ENCODE measurements at places on chromosomes 7 and 10. TPM values are rescaled to one million over a fixed set of nuclear protein-coding genes. Genes with fewer than 3 reads are reported as not detected.

Gene SSBP1
- 72.1 TPM for total RNA-seq

Gene TMEM225B
- 0.52 TPM for total RNA-seq

Gene WNT8B
- not detected for total RNA-seq

Gene ENKUR
- not detected for total RNA-seq

Gene CTTNBP2
- 15.9 TPM for total RNA-seq

Gene SFTPA1
- 1.7 TPM for total RNA-seq

Gene PRXL2A
- 43.1 TPM for total RNA-seq

Gene PSMG3
- total RNA-seq, result 18.9 TPM

Gene CFAP58
- total RNA-seq, result 1.3 TPM

Gene LDB3
- 67.9 TPM for total RNA-seq

Gene STN1
- 20.3 TPM for total RNA-seq

Gene SRRM3
- 3.0 TPM for total RNA-seq

Gene SLC26A3
- not detected for total RNA-seq

Gene UNCX
- total RNA-seq, result not detected

Gene DENND2A
- total RNA-seq, result 19.2 TPM

Gene CLDN3
- not detected for total RNA-seq

Gene POP7
- 16.4 TPM for total RNA-seq

Gene CELF2
- total RNA-seq, result 55.4 TPM

Measured in aorta (tissue), 5 donors.